ENCODE measurements at places on chromosomes 11 and 22.

DNA sequence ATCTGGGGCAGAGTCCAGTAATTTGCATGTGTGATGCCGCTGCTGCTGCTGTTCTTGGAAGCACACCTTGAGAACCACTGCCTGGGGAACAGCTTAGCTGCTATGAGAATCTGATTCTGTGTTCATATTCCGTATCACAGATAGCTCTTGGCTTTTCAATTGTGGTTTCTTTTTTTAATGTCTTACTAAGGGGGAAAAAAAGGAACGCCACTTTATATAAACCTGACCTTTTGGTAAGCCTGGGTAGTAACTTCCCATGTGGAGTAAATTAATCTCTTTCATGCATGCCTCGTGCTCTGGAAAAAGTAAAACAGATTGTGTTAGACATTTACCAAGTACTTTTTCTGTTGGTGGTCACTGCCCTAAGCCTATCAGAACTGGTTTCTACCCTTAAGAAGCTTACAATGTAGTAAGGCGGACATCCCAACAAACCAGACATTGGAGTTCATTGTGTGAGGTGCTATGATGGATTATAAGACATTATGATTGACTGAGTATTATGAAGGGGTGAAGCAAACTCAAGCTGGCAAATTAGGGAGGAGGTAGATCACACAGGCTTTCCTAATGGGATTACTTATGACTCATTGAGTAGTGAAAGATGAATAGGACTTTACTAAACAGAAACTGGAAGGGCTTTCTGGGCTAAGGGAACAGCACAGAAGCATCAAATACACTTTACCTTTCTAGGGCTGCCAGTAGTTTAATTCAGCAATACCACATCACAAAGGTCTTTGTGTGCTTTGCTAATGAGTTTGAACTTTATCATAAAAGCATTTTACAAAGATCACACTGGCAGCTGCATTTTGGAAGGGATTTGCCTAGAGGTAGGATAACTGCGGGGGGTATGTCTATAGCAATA lies 64.7 kb downstream of the MAML2 start:
- peak; percentile 19 for DNase-seq

DNA sequence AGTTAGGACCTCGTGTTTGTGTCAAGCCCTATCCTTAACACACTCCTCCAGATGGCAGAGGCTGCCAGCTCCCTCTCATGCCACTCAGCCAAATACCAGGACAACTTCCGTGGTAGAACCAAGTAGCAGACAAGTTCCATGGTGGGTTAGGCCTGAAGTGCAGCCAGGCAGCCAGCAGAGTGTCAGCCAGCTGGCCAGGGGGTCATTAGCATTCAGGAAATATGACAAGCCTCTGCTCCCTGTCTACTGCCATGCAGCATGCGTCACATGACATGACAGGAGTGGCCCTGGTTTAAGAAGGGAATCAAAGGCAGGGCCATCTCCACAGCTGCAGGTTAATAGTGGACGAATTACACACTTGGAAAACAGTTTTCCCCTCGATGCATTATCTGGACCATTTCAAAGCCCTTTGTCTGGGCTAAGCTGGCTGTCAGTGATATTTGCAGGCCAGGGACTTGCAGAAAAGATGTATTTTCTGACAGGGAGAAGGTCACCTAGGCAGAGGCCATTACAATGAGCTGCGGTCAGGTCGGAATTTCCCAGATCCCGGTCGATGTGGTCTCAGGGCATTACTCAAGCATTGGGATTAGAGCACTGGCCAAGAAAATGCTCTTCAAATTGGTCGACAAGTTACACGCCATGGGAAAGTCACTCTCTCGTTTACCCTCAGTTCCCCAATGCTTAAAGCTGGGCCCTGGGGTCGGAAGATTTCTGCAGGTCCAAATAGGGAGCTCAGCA lies 461.7 kb upstream of the CADM1 start:
- DNase-seq, result no peak

DNA sequence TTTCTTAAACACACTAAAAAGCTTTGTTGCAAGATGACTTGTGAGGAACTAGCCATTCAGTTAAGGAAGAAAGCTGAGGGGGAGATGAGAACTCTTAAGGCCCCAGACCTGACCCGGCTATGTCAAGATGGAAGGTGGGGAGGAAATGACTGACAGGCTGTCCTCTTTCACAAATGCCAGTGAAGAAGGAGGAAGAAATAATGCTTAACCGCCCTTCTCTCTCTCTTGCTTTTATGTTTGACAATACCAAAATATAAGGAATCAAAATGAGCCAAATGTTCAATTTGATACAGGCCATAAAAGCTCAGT lies 87.4 kb downstream of the AMBRA1 start:
- no peak for DNase-seq

- DNase-seq, result peak; percentile 92
These were observed 32.5 kb downstream of the MRGPRX2 start for GRCh38 chr11:19027829-19028595.

- DNase-seq, result no peak
These were observed 424.9 kb downstream of the INSC start for GRCh38 chr11:15539645-15540044.

DNA sequence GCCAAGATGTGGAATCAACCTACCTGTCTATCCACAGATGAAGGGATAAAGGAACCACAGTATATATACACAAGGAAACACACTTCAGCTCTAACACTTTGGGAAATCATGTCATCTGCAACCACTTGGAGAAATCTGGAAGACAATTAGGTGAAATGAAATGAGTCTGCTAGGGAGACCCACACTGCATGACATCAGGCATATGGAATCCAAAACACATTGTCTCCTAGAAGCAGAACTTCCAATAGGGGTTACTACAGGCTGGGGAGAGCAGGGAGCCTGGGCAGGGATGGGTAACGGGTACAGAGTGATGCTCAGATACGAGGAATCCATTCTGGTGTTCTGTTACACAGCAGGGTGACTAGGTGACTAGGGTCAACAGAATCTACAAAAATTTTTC lies 18.3 kb downstream of the RGL4 start:
- no peak for DNase-seq

GRCh38 chr11:71332447-71332846 lies 80.1 kb upstream of the SHANK2 start:
- DNase-seq, result no peak

DNA sequence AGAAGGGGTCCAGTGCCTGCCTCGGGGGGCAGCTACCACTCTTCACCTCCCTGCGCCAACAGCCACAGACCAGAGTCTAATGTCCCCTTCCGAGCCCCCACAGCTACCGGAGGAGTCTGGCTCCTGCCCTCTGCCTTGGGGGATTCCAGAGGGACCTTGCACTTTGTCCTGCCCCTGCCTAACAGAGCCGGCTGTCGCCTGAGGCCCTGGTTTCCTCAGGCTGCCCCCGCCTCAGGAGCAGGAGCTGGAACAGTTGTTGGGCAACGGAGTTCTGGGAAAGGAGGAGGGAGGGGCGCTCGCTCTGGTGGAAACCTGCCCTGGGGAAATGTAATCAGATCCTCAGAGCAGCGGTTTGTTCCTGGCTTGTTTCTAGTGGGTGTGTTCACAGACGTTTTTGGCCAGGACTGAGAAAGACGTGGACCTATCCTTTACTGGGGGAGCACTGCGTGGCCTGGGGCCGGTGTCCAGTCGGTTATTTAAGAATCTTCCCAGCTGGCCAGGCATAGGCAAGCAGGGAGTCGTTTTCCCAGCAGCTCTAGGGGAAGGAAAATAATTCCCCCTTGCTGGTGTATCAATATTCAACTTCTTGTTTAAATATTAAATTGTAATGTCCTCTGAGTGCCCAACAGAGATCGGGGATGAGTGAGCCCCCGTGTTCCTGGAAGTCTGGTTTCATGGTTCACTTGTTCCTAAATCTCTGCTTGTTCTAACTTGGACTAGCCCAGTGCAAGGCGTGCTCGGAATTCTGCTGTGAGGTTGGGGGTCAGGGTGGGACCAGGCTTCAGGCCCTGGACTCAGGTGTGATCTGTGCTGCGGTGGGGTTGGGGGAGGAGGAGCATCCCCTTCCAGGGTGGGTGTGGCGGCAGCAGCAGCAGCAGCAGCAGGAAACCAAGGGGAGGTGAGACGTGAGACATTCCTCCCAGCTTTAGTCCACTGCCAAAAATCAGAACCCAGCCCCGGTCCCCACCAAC lies 32.1 kb downstream of the A4GALT start:
- DNase-seq, result peak; percentile 81

GRCh38 chr11:100978939-100979338 lies 150.7 kb downstream of the PGR start:
- DNase-seq, result no peak

- DNase-seq, result no peak
These were observed 1282.1 kb downstream of the TBC1D22A start for GRCh38 chr22:48044487-48045060.

GRCh38 chr11:46055371-46055770 lies 65.9 kb downstream of the PHF21A start:
- DNase-seq, result no peak

DNA sequence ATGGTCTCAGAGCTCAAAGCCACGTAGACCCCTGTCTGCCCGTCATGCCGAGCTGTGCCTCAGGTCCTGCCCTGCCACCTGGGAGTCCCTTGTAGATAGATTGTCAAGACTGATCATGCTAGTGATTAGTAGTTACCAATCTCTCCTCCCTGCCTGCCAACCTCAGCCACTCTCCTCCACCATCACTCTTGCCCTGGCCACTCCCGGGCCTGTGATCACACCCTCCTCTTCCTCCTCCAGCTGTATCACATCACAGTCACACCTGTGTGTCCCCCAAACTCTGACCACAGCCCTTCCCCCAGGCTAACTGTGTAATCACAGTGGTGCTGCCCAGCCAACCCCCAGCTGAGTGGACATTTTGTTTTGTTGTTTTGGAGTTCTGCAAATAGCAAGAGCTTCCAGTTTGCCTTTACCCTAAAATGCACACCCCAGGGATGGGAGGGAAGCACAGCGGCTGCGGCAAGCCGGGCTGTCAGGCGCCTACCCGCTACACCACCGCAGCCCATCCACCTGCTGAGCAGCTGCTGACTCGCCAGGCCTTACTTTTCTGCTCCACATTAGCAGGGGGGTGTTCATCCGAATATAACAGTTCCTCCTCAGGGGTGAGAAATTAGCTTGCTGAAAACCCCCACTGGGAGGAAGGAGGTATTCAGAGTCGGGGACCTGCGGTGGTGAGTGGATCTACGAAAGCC lies 45.8 kb downstream of the LRFN4 start:
- no peak for DNase-seq

- DNase-seq, result no peak
These were observed 40.9 kb downstream of the EXT2 start for GRCh38 chr11:44136176-44136945.

GRCh38 chr11:26326793-26327400 lies 5.0 kb upstream of the ANO3 start:
- DNase-seq, result no peak

DNA sequence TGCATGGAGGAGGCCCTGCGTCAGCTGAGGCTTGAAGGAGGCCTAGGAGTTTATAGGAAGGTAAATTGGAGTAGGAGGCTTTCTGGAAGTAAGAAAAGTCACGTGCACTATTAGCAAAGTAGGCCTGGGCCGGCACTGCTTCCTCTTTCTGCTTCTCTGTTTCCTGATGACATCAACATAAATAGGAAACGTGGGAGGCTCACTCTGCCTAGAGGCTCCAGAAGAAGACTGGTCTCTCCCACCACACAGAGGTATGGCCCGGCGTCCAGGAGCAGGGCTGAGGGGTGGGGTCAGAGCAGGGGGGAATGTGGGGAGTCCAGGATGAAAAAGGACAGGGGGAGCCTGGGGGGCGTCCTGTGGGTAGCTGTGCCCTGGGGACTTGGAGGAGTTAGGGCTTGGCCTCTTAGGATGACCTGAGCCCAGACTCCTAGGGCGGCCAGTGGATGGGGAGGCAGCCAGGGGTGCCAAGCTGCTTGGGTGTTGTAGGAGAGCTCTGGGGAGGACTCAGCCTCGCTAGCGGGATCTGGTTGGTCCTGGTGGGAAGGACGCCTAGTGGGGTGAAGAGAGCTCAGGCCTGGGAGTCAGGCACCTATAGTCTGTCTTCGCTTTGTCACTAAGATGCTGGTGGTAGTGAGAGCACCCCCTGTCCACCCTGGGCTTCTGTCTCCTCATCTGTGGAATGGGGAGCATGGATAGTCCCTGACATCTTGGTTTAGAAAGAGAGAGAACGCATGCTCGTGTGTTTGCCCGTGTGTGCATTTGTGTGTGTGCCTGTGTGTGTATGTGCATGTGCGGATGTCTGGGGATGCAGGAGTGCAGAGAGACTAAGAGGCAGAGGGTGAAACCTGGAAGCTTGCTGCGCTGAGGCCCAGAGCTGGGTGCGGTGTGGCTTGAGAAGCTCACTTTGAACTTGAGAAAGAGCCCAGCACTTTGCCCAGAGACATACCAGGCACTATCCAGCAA lies at the start of gene CSF2RB:
TSS of gene CSF2RB (plus strand) at position 202 of the 963 bp plus-strand sequence. CDS start 8,580 bp downstream, outside the sequence.
- DNase-seq, result no peak

GRCh38 chr11:114563077-114563476 lies 3.4 kb upstream of the NXPE1 start:
- DNase-seq, result peak; percentile 26

GRCh38 chr11:88327061-88327460 lies 10.5 kb downstream of the CTSC start:
- no peak for DNase-seq

DNA sequence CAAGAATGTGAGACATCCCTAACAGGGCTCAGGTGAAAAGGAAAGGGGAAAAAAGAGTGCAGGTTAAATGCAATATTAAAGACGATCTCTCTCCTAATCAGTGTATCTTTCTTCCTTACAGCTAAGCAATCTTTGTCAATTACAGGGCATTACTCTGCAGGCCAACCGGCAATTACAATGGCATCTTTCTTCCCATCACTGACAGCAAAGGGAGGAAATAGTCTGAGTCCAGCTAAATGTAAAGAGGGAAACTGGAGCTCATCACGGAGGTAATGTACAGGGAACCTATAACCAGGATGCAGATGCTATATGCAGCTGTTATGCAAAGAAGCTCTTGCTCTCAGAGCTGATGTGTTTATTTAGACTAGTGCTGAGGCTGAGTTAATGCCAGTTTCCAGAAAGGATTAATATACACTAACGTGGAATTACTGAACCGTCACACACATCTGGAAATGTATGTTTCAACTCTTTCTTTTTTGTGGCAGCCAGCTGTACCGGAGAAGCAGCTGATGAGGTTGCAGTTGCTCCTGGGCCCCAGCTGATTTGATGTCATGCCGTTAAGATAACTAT lies 121.6 kb downstream of the KIRREL3 start:
- DNase-seq, result no peak

GRCh38 chr11:117195258-117195657 lies 3.9 kb upstream of the TAGLN start:
- DNase-seq, result no peak

GRCh38 chr11:65871811-65872548 lies 620 bp downstream of the EFEMP2 start:
- DNase-seq, result no peak

GRCh38 chr11:12707500-12707880 lies 33.3 kb downstream of the TEAD1 start:
- no peak for DNase-seq

DNA sequence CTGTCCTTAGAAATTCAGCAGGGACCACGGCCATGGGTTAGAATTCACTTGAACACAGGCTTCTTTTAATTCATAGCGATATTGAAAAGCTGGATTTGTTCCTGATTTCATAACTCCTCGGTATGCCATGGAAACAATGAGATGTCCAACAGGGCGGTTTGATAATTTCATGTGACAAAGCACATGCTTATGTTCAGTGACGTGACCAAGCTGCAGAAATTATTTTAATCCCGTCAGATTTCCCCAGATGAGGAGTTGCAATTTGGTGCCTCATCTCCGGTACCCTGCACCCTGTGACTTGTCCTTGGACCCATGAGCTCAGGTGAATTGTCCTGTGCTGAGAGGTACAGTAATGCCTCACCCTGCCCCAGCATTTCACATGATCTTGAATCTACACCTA lies 81.7 kb downstream of the C11orf91 start:
- DNase-seq, result no peak
